ENCODE measurements at places on chromosomes 5 and 9.

- DNase-seq = no peak
Measured at GRCh38 chr5:78050888-78051287, 243.6 kb downstream of the AP3B1 start.

DNA sequence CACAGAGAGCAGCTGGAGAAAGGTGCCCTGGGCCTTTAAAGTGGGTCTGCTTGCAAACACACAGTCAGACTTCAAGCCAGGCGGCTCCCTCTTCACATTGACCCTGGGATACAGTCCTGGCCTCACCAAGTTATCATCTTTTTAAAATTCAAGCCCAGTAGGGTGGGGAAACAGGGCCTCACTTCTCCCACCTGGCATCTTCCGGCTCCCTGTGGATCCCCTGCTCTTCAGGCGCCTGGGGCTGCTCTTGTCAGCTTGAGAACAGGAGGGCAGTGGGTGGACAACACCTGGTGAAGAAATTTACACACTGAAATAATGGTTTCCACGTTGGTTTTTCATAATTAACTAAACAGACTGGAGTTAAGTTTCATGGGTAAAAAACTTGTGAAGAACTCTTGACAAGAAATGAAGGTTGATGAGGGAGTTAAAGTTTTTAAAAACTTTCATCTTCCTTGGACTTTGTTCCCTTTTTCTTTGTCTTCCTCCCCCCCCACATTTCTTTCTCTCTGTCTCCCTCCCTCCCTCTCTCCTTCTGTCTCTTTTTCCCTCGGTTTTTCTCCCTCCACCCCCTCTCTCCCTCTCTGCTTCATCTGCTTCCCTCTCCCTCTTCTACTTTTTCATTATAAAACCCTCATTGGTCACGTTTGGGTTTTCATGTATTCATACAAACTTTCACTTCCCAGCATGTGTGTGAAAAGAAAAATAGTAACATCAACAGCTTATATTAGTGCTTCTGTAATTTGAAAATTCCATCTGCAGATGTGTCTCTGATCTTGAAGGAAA lies 219.6 kb downstream of the DMRT2 start:
- no peak for DNase-seq

DNA sequence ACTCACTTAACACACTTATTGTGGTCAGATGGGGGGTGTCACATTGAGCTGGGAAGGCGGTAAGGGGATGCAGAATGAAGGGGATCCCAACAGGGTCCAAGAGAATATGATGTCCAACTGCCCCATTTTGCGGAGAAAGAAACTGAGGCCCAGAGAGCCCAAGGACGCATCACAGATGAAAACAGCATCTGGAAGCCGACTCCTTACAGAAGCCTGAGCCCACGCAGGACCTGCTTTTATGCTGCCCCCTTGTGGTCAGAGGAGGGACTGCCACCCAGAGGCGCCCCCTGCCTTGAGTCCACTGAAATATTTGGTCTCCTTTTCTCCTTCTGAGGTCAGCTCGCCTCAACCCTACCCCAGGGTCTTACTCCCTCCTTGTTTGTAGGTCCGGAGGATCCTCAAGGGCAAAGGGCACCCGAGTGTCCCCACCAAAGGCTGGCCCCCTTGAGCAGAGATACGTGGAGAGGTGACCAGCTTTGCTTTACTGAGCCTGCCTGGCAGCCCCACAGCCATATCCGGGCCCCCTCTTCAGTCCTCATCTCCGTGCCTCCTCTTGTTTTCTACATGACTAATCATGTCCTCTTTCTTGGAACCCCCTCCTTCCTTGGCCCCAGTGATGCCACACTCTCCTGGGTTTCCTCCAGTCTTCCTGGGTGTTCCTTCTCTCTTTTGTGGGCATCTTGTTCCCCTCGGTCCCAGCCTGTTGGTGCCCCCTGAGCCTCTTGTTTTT lies 30.0 kb upstream of the TTLL11 start:
- DNase-seq = peak; percentile 87

DNA sequence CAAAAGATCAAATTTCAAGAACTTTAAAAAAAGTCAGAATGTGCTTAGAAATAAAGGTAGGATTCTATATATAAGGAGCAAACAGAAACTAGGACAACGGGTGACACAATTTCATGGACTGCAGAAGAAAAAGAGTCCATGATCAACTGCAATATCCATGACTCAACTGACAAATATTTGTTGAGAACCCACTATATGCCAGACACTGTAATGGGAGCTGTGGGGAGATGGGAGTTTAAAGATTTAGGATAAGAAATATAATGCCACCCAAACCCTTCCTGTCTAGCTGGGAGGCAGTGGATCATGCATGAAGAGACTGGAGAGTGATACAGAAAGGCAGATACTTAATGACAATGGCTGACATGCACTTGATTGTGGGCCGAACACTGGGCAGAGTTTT lies 27.6 kb upstream of the CCDC112 start:
- DNase-seq = no peak

DNA sequence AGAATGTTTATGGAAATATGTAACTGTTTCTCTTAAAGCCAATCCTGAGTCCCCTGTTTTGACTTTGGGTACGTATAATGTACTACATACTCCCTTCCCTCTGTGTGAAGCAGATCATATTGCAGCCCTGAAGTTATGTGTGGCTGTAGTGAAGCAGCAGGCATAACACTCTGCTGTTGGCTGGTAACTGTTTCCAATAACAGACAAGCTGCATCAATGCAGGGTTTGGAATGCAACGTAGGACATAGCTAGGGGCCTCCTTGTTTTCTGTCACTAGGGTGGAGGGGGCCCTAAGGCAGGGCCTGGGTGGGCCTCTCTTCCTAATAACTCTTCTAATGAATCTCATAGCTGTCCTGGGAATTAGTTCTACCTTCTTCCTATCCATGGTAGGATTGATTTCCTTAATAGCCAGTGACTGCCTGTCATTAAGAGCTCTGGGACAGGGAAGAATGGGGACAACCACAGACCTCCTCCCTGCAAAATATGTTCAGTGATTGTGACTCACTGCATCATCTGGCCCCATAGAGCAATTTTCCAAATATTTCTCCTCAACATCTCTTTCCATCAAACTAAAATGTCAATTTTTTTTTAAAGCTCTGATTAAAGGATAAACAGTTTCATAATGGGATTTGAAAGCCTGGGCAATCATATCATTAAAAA lies 129.6 kb upstream of the HMHB1 start:
- DNase-seq = no peak
